HEK293T (cell line): ENCODE measurements at places on chromosomes 1 and 21.
A peak's percentile ranks its signal among the peaks of the same experiment; 100 is the strongest.

DNA sequence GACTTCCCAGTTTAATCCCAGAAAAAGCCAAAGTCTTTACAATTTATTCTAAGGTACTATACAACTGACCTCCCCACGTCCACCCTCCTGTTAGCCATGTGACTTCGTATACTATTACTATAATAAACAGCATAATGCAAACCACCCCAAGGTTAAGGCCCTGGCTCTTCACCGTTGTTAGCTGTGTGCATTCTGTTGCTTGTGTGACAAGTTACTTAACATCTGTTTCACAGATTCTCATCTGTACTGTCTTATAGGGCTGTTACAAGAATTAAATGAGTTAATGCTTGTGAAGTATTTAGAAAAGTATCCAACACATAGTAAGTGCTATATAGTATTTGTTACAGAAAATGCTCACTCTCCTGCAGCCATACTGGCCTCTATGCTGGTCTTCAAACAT lies 15.7 kb downstream of the WARS2 start:
- DNase-seq, result no peak

- DNase-seq, result peak; percentile 69
These were observed 201.1 kb downstream of the BACH1 start for GRCh38 chr21:29499734-29500343.

GRCh38 chr1:180256341-180257027 lies 26.4 kb downstream of the LHX4 start:
- no peak for DNase-seq

- DNase-seq, result no peak
These were observed 11.4 kb downstream of the ZBTB48 start for GRCh38 chr1:6591222-6591621.
